Neuronal stem cell (in vitro differentiated cells): ENCODE measurements at places on chromosomes 1 and 21.

DNA sequence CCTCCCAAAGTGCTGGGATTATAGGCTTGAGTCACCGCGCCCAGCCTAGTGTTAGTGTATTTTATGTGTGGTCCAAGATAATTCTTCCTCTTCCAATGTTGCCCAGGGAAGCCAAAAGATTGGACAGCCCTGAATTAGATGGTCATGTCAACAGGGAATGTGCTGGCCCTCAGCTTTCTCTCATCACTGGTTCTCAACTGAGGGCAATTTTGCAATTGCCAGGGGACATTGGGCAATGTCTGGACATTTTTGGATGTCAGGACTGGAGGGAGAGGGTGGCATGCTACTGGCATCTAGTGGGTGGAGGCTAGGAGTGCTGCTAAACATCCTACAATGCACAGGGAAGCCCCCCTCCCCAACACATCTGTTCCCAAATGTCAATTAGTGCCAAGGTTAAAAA lies 95.0 kb downstream of the LAMC2 start:
- no peak for DNase-seq

DNA sequence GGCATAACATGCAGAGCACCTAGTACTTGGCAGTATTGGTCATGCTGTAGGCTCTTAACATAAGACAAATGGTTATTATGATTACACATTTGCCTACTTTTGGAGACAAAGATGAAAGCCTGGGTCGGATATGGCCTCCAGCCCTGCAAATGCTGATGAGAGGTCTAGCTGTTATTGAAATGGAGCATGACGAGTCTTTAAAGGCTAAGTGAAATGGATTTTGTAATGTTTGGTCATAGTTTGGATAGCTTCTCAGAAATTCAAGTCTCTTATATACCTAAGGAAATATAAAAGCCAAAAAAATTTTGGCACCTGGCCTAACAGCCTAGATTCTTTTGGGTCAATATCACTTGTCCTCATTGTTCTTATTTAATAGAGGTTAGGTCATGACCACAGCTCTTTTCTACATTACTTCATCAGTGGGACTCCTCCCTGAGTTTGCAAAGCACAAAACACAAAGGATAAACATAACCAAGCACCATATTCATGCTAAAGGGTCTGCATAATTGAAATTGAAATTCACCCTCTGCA lies 69.2 kb upstream of the WLS start:
- DNase-seq, result no peak

DNA sequence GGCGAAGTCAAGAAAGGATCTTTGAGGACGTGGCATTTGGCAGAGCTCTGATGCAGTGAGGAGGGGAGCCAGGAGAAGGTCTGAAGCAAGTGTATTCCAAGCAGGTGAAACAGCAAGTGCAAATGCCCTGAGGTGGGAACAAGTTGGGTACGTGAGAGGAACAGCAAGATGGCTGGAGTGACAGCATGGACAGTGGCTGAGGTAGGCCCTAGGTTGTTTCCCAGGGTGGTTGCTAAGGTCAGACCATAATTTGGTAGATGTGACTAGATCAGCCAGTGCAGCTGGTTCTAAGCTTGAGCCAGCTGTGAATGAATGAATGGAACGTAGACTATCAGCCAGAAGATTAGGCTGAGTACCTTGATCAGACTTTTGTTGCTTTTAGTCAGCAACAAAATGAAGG lies 37.5 kb upstream of the JUN start:
- DNase-seq, result no peak

DNA sequence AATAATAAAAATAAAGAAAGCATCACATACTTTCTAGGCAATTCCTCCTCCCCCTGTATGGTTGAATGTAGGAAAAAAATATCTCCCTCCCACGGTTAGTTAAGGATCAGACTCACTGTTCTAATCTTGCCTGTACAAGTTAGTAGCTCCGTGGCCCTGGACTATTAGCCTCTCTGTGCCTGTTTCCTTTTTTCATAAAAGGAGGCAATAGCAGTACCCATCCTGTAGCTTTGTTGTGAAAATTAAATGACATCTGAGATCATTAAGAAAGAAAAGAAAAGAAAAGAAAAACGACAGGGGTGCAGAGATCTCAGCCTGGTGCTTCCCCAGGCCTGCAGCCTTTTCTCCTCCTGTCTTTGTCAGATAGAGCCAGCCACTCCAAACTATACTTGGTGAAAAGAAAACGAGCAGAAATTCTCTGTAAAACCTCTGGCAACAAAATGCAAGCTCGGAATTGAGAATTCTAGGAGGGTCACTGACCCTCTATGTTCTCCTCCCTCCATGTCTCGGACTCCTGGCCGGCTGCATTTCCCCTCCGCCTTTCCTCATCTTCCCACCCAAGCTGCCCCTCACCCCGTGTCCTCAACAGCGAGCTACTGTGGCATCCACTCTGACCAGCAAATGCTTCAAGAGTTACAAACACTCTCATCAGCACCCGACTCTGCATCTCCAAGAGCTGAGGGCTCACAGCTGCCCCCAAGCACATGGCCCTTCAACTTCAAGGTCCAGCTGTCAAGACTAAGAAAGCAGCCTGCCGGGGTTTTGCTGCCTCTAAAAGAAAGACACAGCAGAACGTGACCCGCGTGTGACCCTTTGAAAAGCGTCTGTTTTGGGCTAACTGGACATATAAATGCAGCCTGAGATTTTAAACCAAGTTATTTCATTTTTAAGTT lies 13.6 kb downstream of the RIPK4 start:
- no peak for DNase-seq

DNA sequence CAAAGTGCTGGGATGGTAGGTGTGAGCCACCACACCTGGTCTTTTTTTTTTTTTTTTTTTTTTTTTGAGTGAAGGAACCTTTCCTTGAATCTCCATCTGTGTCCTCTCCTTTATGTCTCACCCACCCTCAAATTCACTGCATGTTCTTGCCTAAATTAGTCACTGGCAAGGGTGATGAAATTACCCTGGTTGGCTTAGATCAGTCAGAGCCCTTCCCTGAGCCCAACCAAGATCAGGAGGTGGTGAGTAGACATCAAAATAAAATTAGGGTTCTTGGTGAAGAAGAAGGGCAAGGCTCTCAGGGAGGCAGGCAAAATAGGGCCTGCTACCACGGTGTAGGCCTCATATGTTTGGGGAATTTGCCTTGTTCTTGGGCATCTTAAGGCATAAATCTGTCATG lies 5.3 kb upstream of the TNN start:
- DNase-seq, result no peak

DNA sequence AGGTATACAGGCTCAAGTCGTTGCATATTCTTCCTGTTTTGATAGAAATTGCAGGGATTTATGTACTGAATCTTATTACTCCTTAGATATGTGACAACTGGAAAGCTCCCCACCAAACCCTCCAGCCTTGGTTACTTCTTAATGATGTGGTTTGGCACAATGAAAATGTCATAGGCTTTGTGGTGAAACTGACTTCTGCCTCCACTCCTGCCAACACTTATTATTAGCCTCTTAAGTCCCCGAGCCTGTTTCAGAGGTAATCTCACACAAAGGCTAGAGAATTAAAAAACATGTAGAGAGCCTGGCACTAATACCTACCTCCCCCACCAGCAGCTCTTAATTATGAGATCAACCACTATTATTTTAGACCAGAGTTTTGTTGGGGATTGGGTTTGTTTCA lies 4.2 kb downstream of the COX20 start:
- DNase-seq, result no peak

- no peak for DNase-seq
These were observed 18.8 kb downstream of the TNFRSF9 start for GRCh38 chr1:7921796-7922195.

DNA sequence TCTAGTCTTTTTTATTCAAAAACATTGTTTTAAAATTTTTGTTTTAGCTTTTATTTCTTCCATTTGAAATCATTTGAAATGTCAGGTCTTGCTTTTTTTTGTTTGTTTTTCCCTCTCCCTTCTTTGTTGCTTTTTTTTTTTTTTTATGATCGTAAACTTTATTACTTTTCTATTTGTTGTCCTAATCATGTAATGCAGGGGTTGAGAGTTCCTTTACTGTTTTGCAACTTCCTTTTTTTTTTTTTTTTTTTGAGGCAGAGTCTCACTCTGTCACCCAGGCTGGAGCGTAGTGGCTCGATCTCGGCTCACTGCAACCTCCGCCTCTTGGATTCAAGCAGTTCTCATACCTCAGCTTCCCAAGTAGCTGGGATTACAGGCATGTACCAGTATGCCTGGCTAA lies 24.8 kb downstream of the IVNS1ABP start:
- DNase-seq, result no peak

DNA sequence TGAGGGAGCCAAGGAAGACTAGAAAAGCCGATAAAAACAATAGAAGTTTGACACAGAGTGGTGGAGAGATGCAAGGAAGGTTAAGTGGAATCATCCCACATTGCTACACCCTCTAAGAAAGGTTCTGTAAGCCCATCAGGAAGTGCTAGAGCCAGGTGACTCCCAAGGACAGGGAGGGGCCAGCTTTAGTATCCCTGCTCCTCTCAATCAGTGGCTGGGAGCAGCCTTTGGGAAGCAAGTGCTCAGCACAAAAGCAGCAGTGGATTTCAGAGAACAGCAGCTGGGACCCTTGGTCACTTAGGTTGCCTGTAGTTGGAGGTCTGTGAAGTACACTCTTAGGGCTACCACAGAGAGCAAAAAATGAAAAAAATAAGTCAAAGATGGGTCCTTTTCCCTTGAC lies 42.5 kb downstream of the NME7 start:
- no peak for DNase-seq

GRCh38 chr1:11746795-11747487 lies 11.0 kb downstream of the AGTRAP start:
- no peak for DNase-seq

DNA sequence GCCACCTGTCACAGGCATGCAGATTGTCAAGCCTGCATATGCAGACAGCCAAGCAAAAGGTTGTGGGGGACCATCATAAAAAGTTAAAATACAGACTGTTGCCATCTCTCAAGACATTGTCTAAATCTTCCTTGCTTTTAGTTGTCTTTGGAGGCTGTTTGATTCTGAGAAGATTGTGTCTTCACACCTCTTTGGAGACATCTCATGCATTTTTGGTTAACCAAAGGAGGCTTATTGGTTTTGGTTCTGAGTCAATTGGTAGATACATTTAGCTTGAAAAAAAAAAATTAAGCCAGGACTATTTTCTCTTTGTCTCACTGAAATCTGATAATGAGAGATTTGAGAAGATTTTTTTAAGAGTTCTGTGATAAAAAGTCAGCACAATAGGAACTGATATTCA lies 217.6 kb downstream of the LYPLAL1 start:
- no peak for DNase-seq

GRCh38 chr1:180945551-180945950 lies 32.9 kb downstream of the KIAA1614 start:
- DNase-seq, result no peak

DNA sequence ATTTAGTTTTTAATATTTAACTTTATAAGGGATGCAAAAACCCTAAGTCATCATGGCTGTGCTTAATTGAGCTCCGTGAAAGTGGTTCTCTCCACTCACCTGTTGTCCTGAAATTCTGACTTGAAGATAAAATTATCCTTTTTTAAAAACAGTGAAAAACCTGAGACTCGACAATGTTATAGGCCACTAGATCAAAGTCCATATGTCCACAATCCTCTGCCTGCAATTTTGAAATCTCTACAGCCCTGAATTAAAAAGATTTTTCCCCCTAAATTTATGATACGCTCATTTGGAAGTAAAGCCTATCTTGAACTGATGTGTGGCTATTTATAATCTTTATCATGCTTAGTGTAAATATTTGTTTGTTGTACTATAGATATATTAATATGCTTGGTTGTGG lies 18.7 kb downstream of the OSBPL9 start:
- DNase-seq, result no peak

- no peak for DNase-seq
These were observed 322.9 kb downstream of the MATN1 start for GRCh38 chr1:30400507-30400906.

GRCh38 chr1:119482517-119483425 lies 24.2 kb upstream of the HSD3B1 start:
- no peak for DNase-seq

GRCh38 chr21:35384375-35384774 lies 335.3 kb upstream of the RUNX1 start:
- no peak for DNase-seq

DNA sequence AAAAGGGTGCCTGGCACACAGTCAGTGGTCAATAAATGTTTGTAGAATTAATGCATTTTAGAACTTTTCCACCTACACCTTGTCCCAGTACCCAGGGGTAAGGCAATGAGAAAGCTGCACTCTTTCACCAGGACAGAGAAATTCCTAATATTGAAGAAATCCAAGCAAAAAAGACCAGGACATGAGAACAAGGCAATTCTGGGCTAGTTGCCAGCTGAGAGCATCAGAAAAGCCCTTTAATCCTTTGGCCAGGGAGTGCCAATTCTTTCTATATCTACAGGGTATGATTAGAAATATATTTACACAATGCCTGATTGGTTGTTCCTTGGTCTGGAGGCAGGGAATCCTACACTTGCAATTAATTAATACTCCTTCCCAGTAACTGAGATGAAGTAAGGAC lies 492.4 kb upstream of the NFIA start:
- DNase-seq, result no peak

- no peak for DNase-seq
These were observed 42.4 kb downstream of the CHD5 start for GRCh38 chr1:6137758-6138157.

- no peak for DNase-seq
These were observed 29.8 kb upstream of the ZBTB21 start for GRCh38 chr21:42039911-42040351.

- no peak for DNase-seq
These were observed 95.1 kb upstream of the ATP1A1 start for GRCh38 chr1:116277840-116278540.

GRCh38 chr1:89911191-89911991 lies 83.5 kb upstream of the ZNF326 start:
- no peak for DNase-seq

- no peak for DNase-seq
These were observed 30.9 kb downstream of the LPAR3 start for GRCh38 chr1:84861988-84862644.

DNA sequence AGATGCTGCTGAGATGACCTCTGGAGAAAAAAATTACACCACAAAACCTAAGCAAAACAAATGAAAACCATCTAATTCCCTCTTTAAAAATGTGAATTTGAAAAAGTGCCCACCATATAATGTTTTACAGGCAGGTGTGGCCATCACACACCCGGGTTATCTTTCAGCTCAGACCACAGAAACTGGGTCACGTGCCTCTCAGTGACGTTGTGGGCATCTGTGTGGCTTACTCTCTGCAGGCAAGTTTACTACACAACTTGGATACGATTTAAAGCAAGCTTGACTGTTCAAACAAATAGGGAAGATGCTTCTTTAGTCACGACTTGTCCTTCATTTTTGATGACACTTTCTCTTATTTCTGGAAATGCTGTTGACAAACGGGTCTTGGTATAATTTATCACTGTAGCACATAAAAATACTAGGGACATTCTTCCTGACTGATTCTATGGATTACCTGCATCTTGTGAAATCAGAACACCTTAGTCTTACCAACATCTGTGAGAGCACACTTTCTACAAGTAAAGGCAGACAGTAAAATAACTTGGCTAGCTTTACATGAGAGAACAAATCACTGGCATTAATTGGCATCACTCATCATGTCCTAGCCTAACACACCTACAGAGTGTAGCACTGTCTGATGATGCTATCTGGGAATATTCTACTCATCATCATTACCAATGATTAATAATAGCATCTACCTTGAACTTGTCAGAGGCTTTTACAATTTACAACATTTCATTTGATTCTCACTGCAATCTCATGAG lies 89.3 kb upstream of the EDEM3 start:
- no peak for DNase-seq
